HEK293T (cell line): ENCODE measurements at places on chromosomes 12 and 14.

GRCh38 chr12:96227365-96228106 is 33.4 kb downstream of the ELK3 start:
- DNase-seq: no peak

GRCh38 chr12:31353750-31354708 is 28.1 kb upstream of the SINHCAF start:
- no peak for DNase-seq

- DNase-seq: no peak
These were observed 44.0 kb downstream of the VCPKMT start for GRCh38 chr14:50072395-50072794.

- DNase-seq: no peak
These were observed 21.4 kb downstream of the CCDC177 start for GRCh38 chr14:69553252-69553651.

DNA sequence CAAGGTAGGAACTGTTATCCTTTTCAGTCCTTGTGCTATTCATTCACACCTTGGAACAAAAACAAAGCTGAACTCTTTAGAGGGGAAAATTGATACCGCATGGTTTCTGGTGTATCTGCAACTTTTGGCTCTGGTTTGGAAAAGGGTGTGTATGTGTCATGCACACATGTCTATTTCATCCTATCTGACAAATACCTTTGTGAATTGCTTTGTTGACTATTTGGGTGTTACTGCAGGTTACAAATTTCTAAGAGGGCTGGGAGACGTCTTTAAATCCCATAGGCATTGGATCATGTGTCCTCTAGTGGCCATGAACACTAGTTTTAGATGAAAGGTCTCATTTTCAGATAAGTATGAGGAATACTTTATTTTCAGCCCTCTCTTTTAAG is 59.9 kb upstream of the IFNG-AS1 start:
- no peak for DNase-seq

GRCh38 chr14:92579244-92579936 is 65.8 kb downstream of the RIN3 start:
- no peak for DNase-seq

GRCh38 chr14:97802430-97803373 is 1005.5 kb downstream of the VRK1 start:
- DNase-seq: no peak

DNA sequence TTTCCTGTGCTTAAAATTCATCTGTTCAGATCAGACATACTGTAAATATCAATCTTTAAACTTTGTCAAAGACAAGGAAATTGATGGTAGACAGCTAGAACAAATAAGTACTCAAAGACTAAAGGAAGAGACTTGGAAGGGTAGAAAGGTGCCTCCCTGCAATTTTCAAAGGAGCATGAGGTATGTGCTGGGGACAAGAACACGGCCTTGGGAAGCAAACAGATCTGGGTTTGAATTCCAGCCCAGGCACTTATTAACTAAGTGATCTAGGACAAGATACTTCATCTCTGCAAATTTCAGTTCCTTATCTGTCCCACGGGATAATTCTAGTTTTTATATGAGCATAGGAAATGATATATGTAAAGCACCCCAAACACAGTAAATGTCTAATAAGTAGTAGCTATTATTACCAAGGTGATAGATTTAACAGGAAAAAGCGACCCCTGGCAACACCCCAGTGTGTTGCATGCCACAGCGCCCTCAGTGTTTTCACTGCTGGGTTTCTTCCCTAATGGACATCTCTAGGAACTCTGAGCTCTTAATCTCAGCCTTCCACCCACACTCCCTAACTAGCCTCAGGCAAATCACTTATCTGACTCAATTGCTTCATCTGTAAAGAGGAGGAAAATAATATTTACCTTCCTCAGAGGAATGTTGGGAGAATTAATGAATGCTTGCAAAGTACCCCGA is 44.7 kb upstream of the BMP4 start:
- DNase-seq: no peak

DNA sequence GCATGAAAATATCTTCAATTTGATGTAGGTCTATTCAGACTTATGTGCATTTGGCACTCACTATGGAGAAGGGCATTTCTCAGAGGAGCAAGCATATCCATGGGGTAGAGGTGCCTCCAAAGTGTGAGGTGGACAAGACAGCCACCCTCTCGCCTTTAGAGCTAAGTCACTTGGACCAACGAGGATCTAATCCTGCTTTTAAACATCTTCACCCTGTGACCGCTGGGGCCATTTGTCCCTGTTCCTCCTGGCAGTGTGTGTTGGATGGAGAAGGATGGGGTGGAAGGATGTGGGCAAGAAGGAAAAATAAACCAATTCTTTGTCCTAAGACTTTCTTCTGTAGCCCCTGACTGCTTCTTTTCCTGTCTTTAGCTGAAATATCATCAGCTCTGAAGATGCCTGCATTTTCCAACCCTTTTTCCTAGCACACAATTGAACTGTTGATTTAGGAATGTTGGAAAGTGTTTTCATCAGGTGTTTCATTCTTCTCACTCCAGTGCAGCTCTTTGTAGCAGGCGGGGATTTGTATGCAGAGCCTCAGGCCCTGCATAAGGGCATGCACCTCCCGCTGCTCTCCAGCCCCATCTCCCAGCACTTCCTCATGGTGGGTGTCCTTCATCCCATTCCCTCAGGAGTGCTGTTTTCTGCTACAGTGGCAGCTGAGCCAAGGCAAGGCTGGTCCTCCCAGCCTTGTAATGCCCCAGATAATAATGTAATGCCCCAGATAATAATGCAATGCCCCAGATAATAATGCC is 5.3 kb downstream of the FGF6 start:
- DNase-seq: no peak

DNA sequence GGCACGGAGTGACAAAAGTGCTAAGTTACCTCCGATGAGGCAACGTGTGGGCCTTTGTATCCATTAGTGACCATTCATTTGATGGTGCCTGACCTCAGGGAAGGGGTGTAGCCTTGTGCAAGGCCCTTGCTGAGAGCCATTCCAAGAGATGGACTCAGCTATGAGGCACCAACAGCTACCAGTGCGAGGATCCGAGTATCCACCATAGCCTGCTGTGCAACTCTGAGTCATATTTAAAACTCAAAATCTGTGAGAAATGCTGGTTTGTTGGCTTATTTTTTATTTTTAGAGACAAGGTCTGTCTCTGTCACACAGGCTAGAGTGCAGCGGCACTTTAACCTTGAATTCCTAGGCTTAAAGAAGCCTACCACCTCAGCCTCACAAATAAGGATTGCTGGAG is 25.1 kb upstream of the WNK1 start:
- DNase-seq: no peak

DNA sequence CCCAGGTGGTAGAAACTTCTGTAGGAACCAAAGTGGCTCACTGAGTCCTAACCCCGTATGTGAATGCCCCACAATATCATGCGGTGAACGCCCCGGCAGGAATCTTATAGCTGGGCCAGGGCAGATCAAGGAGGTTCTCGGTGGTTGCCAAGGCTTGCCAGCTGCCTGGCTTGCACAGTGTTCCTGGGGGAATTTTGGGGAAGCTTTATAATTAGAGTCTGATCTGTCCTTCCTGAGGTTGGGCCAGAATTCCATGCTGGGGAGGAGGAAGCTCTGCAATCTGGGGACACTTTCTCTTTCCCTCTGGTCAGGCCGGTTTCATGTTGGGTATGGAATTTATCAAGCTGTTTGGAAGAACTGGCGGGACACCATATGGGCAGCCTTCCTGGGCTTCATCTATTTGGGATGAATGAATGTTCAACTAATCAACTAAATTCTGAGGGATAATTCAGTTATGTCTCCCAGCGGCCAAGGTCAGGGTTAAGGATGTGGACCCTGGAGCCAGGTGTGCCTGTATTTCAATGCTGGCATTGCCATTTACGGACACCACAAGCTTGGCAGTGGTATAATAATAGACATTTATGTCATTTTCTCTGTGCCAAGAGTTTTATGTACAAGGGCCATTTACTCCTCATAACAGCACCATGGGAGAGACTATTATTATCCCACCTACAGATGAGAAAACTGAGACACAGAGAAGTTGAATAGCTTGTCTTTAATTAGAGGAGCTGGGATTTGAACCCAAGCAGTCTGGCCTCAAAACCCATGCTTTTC is 54.3 kb downstream of the SVOP start:
- DNase-seq: no peak

DNA sequence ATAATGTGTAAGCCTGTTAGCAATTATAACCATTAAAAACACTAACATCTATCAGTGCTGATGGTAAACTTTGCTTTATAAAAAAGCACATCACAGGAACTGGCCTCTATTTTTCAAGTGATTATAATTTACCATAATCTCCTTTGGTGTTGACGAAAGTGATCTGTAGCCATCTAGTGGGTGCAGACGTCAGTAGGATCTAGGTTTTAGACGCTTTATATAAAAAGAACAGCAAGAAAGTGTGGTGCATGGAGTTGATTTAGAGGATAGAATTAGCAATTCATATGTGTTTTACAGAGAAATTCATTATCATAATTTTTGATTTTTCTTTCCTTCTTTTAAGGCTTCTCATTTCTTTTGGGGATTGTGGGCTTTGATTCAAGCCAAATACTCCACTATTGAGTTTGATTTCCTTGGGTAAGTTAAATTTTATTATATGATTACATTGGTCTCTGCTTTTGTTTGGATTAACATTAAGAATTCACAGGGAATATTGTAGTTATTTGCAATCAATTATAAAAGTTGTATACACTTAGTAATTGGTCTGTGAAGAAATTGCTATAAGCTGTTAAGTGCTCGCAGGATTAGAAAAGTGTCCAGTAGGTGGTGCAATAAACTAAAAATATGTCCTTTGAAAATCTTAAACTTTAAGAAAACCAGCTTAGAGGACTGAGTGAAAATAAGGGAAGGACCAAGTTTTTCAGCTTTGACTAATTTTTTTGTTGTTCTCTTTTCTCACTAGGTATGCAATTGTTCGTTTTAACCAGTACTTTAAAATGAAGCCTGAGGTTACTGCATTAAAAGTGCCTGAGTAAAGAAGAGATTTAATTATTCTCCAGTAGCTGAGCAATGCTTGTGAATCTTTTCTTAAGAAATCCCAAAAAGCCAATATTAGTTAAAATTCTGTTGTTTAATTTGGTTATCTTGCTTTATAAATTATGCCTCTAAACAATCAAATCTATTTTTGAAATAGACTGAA is 59.5 kb downstream of the ETNK1 start:
- peak; percentile 12 for DNase-seq

- no peak for DNase-seq
These were observed 998.3 kb downstream of the SLC16A7 start for GRCh38 chr12:60594035-60594711.

DNA sequence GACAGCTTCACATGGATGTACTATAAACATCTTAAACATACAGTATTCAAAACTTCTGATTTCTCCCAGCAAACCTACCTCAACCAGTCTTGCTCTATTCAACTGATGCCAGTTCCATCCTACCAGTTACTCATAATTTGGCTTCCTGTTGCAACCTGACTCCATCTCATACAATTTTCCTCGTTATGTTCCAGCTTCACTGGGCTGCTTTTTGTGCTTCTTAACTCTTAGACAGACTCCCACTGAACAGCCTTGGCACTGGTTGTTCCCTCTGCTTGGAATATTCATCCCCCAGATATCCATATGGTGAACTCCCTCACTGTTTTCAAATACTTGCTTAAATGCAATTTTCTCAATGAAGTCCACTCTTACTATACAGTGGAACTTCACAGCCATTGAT is 249.2 kb downstream of the AEBP2 start:
- DNase-seq: no peak

DNA sequence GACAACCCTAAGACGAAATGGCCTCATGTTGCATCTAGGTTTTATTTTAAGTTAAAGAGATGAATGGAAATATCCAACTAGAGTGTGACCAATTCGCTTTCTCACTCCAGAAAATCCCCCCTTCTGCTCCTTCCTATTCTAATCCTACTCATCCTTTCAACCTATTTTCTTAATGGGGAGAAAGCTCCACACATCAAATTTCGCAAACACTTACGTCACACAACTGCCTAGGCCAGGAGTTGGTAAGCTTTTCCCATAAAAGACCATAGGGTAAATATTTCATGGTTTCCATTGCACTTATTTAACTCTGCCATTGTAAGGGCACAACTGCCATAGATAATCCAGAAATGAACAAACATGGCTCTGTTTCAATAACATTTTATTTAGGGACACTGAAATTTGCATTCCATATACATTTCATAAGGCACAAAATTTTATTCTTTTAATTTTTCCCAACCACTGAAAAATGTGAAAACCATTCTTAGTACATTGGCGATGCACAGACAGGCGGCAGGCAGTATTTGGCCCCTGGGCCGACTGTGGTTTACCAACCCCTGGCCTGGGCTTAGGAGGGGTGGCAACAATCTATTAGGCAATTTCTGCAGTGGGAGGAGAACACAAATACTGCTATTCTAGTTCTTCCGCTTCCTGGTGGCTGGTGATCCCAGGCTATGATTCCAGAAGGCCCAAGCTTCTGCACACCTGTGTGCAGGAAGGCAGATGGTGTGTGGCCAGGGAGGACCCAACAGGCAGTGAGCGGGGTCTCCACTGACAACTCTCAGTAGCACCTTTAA is 67.2 kb upstream of the FOXN3 start:
- no peak for DNase-seq
